ENCODE measurements at places on chromosomes 5 and 9. TPM values are rescaled to one million over a fixed set of nuclear protein-coding genes. Genes with fewer than 3 reads are reported as not detected.

CNTFR gene
- not detected for total RNA-seq

PCDHGA7 gene
- 1.1 TPM for total RNA-seq

EQTN gene
- total RNA-seq: 0.22 TPM

CD274 gene
- 1.4 TPM for total RNA-seq

MARCOL gene
- not detected for total RNA-seq

MRPL36 gene
- total RNA-seq: 120 TPM

HAVCR1 gene
- 28.9 TPM for total RNA-seq

SLC27A4 gene
- total RNA-seq: 35.9 TPM

CARTPT gene
- not detected for total RNA-seq

ANKRD34B gene
- 0.16 TPM for total RNA-seq

FAXDC2 gene
- 0.25 TPM for total RNA-seq

Measured in A549 treated with Mapracorat at 1 μM for 4 hours (cell line).